ENCODE measurements at places on chromosomes 3 and 15.

DNA sequence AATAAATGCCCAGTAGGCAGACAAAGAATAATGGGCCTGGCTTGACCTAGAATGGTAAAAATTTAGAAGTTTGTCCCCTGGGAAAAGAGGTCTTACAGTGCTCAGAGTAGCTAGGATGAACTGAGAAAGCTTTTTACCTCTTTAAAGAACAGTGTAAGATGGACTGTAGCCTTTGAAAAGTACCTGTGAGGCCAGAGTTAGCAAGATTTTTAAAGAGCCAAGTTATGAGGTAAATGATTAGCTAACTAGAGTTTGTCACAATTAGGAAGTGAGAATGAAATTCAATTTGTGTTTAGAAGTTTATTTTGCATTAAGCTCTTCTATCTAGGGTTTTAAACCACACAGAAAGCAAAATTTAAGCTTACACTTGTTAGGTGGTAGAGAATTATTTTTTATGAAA, 480.9 kb downstream of the ZIC1 start:
- H3K4me1 ChIP-seq = no peaks in the 10 kb centered on the region
- H3K4me3 ChIP-seq = no peak overlapping the region

GRCh38 chr3:54270816-54271526, 148.6 kb downstream of the CACNA2D3 start:
- no peaks in the 10 kb centered on the region for H3K27me3 ChIP-seq
- H3K36me3 ChIP-seq = no peaks in the 10 kb centered on the region
- no peak for DNase-seq
- H3K27ac ChIP-seq = no peak overlapping the region
- H3K4me1 ChIP-seq = no peaks in the 10 kb centered on the region

DNA sequence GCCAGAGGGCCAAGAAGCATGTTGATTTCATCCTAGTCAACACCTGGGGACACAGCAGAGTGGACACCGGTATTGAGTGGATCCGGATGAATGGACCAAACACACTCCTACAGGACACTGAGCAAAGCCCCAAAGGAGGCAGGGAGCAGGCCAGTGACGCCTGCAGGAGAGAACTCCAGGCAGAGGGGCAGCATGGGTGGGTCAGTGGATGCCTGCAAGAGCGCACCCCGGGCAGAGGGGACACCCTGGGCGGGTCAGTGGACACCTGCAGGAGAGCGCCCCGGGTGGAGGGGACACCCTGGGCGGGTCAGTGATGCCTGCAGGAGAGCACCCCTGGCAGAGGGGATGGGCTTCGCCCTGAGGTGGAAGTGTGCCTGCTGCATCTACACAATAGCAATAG, 27.6 kb upstream of the HRH1 start:
- no peaks in the 10 kb centered on the region for H3K4me1 ChIP-seq
- no peak for DNase-seq
- H3K36me3 ChIP-seq = no peaks in the 10 kb centered on the region
- no peak overlapping the region for H3K27ac ChIP-seq

DNA sequence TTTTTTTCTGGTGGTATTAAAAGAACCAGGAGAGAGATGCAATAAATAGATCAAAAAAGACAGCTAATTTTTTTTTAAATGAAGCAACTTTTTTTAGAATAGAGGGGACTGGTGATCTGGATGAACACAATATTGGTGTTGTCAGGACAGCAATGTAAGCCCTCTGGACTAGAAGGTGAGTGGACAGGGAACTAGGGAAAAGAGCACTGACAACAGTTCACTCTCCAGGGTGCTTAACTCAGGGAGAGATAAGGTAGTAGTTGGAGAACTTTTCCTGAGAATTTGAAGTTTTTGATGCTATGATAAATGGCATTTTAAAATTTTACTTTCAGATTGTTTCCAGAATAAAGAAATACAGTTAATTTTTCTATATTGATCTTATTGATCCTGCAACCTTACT, 158.3 kb upstream of the STAC start:
- DNase-seq = no peak
- no peaks in the 10 kb centered on the region for H3K4me1 ChIP-seq
- no peaks in the 10 kb centered on the region for H3K27me3 ChIP-seq
- no peak overlapping the region for H3K4me3 ChIP-seq
- H3K27ac ChIP-seq = no peak overlapping the region
- no peaks in the 10 kb centered on the region for H3K36me3 ChIP-seq

DNA sequence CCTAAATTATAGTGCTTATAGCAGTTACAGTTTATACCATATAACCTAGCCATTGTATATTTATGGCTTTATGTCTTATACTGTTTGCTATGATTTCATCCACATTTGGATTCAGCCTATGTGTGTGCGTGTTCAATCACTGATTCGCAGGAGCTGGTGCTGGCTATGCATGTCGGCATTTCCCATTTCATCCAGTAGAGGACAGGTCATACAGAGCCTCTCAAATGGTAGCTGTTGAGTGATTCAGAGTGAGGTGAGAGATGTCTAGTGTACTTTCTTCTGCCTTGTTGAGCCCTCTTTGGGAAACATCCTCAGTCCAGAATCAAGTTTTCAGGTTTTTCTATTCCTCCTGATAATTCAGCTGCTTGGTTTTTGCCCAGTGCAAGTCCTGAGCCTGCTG, 76.1 kb downstream of the FRMD4B start:
- DNase-seq = no peak
- H3K27ac ChIP-seq = no peak overlapping the region
- H3K27me3 ChIP-seq = no peaks in the 10 kb centered on the region
- no peaks in the 10 kb centered on the region for H3K4me1 ChIP-seq

DNA sequence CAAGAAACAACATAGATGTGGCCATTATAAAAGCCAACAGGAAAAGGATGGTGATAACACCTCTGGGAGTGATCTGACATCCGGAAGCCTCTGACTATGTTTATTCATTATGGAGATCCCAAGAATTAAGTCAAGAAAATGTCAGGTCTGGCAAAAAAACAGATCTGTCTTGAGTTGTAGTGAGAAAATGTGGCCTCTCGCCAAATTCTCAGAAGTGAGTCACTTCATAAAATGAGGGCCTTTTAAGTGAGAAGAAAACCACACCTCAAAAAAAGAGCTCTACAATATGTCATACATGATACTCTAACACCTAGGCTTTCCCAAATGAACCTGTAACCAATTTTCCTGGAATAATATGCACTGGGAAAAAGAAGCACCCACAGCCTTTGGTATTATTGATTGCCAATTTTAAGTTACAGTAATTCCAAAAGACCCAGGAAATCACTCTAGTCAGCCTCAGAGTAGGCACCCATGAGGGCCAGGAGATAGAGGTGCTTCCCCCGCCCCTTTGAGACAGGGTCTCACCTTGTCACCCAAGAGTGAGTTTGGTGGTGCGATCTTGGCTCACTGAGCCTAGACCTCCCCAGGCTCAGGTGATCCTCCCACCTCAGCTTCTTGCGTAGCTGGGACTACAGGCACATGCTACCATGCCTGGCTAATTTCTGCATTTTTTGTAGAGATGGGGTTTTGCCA, 38.0 kb downstream of the CCR3 start:
- DNase-seq = no peak
- H3K4me3 ChIP-seq = no peak overlapping the region
- no peaks in the 10 kb centered on the region for H3K27me3 ChIP-seq
- H3K36me3 ChIP-seq = no peaks in the 10 kb centered on the region
- H3K27ac ChIP-seq = no peak overlapping the region
- peaks cover 3% of the 10 kb centered on the region for H3K4me1 ChIP-seq

GRCh38 chr3:13288732-13289718, 131.1 kb downstream of the NUP210 start:
- H3K4me1 ChIP-seq = no peaks in the 10 kb centered on the region
- no peak overlapping the region for H3K27ac ChIP-seq
- H3K4me3 ChIP-seq = no peak overlapping the region
- H3K27me3 ChIP-seq = peaks cover 11% of the 10 kb centered on the region

- no peaks in the 10 kb centered on the region for H3K36me3 ChIP-seq
- H3K4me1 ChIP-seq = no peaks in the 10 kb centered on the region
- DNase-seq = no peak
- no peaks in the 10 kb centered on the region for H3K27me3 ChIP-seq
These were observed 31.2 kb downstream of the PLA1A start for GRCh38 chr3:119628816-119629445.

GRCh38 chr15:101118116-101118515, 133.7 kb downstream of the CHSY1 start:
- H3K4me3 ChIP-seq = no peak overlapping the region
- DNase-seq = no peak
- H3K36me3 ChIP-seq = no peaks in the 10 kb centered on the region
- H3K27ac ChIP-seq = no peak overlapping the region
- no peaks in the 10 kb centered on the region for H3K27me3 ChIP-seq

DNA sequence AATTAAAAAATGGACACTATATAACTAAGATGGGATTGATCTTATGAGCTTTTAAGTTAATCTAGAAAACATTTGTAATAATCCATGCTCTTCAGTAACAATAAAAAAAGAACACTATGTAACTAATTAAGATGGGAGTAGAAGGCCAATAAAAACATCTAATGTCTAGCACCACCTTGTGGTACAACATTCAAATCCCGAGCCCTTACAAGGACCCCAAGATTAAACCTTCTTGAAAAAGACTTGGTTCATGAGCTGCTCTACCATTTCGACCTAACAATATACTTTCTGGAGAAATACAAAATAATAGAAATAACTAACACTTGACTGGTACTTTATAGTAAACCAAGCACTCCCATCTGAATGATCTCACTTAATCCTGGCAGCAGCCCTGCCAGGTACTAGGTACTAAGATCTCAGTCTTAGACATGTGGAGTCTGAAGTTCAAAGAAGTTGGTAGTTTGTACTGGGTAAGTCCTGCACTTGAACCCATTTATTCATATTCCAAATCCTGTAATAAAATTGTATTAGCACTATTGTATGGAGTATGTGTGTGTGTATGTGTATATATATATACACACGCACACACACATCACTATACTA, 21.8 kb downstream of the METTL6 start:
- H3K36me3 ChIP-seq = no peaks in the 10 kb centered on the region
- H3K4me3 ChIP-seq = no peak overlapping the region
- no peaks in the 10 kb centered on the region for H3K27me3 ChIP-seq
- H3K4me1 ChIP-seq = no peaks in the 10 kb centered on the region
- DNase-seq = peak; percentile 34

GRCh38 chr3:134406331-134407238, 32.3 kb upstream of the AMOTL2 start:
- no peaks in the 10 kb centered on the region for H3K36me3 ChIP-seq
- no peak for DNase-seq
- H3K27me3 ChIP-seq = no peaks in the 10 kb centered on the region
- H3K4me3 ChIP-seq = peak overlapping the region; percentile 30
- no peak overlapping the region for H3K27ac ChIP-seq
- peaks cover 7% of the 10 kb centered on the region for H3K4me1 ChIP-seq

DNA sequence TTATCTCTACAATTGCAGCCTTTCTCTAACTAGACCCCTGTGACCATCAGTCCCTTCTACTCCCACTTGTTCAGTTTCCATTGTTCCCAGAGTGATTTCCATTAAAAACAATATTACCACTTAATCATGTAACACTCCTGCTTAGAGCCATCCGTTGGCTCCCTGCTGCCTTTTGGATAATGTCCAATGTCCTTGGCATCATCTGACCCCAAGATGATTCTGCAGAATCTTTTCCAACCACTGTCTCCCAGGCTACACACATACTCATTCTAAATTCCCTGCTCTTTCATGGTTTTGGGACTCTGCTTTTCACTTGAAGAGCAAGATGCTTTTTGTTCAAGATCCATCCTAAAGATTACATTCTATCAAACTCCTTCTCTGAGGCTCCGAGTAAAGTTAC, 7.1 kb downstream of the KCNH8 start:
- no peak overlapping the region for H3K4me3 ChIP-seq
- no peaks in the 10 kb centered on the region for H3K27me3 ChIP-seq
- H3K36me3 ChIP-seq = no peaks in the 10 kb centered on the region
- no peaks in the 10 kb centered on the region for H3K4me1 ChIP-seq
- no peak for DNase-seq

DNA sequence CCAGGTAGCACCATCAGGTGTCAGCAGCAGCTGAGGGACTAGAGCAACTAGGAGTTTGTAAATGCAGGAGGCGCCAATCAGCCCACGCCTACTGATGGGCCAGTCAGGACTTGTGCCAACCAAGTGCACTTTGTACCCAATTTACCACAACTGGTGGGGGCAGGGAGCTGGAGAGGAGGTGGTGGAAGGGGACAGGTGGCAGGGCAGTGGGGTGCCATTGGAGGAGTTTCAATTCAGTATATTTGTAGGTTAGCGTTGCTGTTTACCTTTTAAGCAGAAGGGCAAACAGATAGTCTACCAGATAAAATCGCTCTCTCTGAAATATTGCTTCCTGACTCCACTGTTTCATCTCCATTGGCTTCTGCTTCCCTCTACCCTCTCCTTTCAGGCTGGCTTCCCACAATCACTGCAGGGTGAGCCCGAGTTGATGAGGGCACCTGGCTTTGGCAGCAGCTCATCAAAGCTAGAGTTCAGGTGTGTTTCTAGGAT, 75.7 kb downstream of the TRIM69 start:
- no peak overlapping the region for H3K27ac ChIP-seq
- no peak for DNase-seq
- no peaks in the 10 kb centered on the region for H3K27me3 ChIP-seq

GRCh38 chr15:82855286-82856100, 46.1 kb downstream of the WHAMM start:
- H3K27ac ChIP-seq = no peak overlapping the region
- H3K27me3 ChIP-seq = no peaks in the 10 kb centered on the region
- H3K4me1 ChIP-seq = no peaks in the 10 kb centered on the region
- no peak for DNase-seq
- no peak overlapping the region for H3K4me3 ChIP-seq

DNA sequence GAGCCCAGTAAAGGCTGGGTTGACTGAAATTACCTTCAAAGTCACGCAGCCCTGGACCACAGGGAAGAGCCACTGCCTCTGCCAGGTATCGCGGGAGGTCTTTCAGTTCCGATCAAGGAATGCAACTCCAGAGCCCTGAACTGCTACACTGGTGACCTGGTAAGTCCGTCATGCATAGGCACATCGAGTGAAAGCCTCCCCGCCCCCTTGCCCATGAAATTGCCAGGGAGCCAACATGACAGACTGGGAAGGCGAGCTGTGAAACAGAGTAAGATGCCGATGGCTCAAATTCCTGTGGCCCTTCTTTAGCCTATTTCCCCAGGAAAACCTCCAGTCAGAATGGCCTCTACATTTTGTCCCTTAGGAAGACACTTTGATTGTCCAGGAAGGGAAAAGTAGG, 2.3 kb upstream of the GP5 start:
- no peak for DNase-seq
- H3K27ac ChIP-seq = no peak overlapping the region
- H3K4me3 ChIP-seq = no peak overlapping the region
- peaks cover 8% of the 10 kb centered on the region for H3K4me1 ChIP-seq
- H3K36me3 ChIP-seq = no peaks in the 10 kb centered on the region

DNA sequence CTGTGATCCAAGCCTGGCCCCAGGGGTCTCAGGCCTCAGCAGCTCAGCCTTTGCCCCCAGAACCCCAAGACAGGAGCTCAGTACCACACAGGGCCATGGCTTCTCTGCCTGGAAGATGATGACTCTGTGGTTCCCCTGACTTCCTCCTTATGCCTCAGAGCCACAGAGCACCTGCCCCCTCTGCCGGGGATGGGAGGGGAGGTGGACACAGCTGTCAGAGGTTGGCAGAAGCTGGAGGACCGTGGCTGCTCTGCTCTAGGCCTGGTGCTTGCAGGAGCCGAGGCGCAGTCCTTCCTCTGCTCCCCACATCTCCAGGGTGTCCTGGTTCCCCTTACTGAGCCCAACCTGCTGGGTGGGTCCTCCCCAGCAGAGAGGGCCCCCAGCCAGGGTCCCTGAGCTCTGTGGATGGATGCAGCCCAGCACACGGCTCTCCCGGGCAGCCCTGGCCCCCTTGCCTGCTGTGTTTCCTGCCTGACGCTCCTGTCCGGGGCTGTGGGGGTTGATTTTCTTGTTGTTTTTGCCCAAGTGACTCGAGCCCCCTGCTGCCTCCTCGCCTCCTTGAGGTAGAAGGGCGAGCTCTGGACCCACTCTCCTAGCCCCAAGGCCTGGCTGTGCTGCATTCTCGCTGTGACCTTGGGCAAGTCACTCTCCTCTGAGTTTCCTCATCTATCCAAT, 36.6 kb downstream of the PSTPIP1 start:
- H3K27me3 ChIP-seq = no peaks in the 10 kb centered on the region
- H3K4me3 ChIP-seq = no peak overlapping the region
- H3K4me1 ChIP-seq = no peaks in the 10 kb centered on the region
- peak; percentile 9 for DNase-seq

Measured in uterus (tissue), 4 donors.